Fibroblast of upper back skin (primary cell): ENCODE measurements at places on chromosomes 3 and 15.

GRCh38 chr3:98718730-98719129, 44.4 kb upstream of the ST3GAL6 start:
- DNase-seq, result no peak

- peak; percentile 52 for DNase-seq
Observed at GRCh38 chr3:58659051-58659675, 7.4 kb downstream of the FAM3D start.

DNA sequence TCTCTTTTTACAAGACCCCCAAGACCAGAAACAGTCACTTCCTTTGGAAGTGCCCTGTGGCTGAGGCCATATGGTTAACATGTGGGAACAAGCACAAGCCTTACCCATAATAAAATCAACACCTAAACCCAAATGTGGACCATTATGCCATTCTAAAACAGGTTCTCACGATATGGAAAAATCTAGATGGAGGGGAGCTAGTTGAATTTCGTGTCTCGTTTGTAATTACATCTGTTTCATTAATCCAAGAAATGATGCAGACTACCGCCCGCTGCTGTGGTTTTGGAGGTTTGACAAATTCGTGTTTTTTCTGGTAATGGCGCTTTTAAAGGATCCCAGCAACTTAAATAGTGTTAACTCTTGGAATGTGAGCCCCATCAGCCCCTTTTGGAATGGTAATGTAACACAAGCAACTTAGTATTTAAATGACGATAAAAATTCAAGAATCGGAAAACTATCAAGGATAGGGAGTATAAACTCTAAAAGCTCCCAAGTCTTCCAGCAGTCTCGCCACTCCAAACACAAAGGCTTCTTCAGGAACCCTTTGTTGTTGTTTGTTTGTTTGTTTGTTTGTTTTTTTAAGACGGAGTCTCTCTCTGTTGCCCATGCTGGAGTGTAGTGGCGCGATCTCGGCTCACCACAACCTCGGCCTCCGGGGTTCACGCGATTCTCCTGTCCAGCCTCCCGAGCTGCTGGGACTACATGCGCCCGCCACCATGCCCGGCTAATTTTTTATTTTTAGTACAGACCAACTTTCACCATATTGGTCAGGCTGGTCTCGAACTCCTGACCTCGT, 1.1 kb downstream of the CNBP start:
- peak; percentile 47 for DNase-seq

- no peak for DNase-seq
Observed at GRCh38 chr3:40996382-40996781, 202.9 kb upstream of the CTNNB1 start.

- no peak for DNase-seq
Observed at GRCh38 chr3:151351219-151351618, 21.9 kb upstream of the P2RY13 start.

DNA sequence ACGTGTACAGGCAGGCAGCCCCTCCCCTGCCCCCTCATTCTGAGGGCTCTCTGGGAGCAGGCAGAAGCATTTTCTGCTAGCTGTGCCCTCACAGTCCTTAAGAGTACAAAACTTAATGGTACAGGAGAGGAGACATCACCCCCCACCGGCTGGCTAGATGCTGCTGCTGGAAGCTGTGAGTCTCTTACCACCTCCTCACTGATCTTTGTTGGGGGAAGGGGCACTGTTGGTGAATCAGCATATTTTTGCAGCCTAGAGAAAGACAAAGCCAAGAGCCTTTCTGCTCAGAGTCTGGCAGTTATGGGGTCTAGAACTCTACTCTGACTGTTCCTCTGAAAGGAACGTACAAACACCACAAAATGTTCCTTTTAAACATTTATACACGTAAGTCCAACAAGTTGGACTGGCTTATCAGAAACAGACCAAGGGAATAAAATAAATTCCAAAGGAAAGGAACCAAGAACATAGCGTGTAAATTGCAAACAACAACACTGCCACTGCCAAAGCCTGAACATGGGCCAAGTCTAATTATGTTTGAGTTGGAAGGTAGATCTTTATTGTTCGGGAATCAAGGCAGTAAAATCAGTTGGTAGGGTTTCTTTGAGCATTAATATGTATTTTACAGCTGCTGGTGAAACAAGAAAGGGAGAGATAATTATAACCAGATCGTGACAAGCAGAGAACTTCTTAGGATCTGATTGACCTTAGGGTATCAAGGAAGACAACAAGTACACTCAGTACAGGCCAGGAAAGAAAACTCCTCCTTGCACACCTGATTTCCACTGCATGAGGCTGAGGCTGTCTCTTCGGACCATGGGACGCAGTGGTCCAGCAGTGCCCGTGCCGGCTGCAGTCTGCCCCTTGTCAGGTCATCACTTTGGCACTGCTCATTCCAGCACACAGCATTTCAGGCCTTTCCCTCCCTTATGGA, 27.4 kb downstream of the CLK3 start:
- DNase-seq, result peak; percentile 82

GRCh38 chr3:177106184-177106583, 91.1 kb downstream of the TBL1XR1 start:
- no peak for DNase-seq

DNA sequence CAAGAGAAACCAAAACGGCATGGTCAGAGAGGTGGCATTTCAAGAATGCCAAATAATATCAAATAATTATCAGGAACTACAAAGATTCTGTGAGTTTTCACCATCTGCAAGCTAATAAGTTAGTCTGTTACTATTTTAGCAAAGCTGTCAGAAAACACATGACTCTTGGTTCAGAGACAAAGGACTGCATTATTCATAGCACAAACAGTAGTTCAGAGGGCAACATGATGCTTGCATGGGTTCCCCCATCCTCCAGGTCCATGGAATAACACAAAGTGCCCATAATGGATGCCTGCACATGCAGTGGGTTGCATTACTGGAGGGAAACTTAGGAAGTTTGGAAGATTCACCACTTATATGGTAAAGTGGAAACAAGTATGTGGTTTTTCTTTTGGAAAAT, 228.8 kb upstream of the ALCAM start:
- DNase-seq, result no peak

GRCh38 chr3:104316118-104316517, 1050.6 kb upstream of the ALCAM start:
- peak; percentile 8 for DNase-seq

- peak; percentile 32 for DNase-seq
Observed at GRCh38 chr3:120424976-120425570, 25.7 kb downstream of the FSTL1 start.

- DNase-seq, result no peak
Observed at GRCh38 chr3:42633544-42633943, 20.0 kb upstream of the ZBTB47 start.

DNA sequence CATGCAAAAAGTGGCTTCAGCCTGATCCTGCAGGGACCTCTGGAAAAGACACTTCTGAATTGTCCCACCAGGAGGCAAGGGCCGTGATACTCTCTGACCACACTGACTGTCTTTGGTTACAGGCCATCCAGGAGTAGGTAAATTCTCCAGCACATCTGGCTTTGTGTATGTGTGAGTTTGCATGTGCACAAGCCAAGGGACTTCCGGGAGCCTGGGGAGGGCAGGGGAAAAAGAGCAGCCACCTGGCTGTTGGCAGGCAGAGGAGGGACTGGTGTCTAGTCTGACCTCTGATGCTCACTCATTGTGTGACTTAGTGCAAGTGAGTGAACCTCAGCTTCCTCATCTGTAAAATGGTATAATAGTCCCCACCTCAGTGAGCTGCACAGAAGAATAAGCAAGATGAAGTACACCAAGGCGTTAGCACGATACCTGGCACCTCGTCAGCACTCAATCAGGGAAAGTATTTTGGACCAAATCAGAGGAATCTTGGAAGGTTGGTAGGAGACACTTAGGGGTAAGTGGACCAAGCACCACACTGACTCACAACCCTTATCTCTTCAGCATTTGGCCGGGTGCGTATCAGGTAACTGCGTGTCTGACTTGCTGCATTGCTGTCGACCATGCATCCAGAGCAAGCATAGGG, 19.1 kb downstream of the KLHL6 start:
- no peak for DNase-seq

DNA sequence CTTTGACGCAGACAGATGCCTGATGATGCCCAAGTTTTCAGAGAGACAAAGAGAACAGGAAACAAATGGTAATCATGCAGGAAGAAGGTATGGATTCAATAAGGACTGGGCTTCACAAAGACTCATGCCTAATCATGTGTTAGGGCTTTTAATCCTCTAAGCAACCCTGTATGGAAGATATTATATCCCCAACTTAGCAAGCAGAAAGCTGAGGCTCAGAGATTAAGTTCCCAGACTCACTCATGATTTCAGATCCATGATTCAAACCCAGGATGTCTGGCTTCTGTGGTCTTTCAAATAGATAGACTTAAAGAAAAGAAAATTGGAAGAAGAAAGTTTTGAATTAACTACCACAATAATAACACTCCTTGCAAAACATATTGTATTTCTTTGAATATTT, 4.1 kb upstream of the CLASP2 start:
- DNase-seq, result peak; percentile 38

DNA sequence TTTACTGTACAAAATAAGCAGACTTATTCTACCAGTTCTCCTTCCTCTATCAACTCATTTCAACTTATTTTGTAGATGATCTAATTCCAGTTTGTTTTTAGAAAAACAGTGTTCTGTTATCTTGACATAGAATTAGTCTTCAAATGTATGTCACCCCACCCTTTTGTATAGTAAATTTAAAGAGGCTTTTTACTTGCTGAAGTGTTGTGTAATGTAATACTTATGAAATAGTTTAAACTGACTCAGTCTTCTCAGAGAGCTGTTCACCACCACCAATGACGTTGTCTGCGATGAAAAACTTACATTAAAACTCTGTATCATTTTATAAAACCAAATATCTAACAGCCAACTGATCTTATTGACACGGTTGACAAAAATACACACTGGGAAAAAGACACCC, 82.9 kb downstream of the RAP2B start:
- DNase-seq, result peak; percentile 44

DNA sequence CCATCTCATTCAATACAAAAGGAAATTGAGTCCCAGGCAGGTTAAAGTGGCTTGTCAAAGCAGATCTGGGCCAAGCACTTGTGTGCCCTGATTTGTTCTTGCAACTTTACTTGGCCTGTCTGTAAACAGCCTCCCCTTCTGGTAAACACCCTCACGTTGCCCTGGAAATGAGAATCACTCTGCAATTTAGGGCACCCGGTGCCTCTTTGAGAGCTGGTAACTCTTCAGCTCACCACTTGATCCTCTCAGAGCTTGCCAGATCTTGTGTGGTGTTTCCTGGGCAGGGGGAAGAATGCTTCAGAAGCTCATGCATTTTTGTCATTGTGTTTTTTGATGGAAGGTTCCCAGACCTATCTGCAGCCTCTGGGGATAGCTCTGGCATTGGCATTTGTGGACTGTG, 11.3 kb downstream of the MED12L start:
- DNase-seq, result no peak

GRCh38 chr3:49219132-49219531, 47.7 kb downstream of the KLHDC8B start:
- no peak for DNase-seq

GRCh38 chr3:197017003-197017402, 12.6 kb downstream of the MELTF start:
- DNase-seq, result no peak

DNA sequence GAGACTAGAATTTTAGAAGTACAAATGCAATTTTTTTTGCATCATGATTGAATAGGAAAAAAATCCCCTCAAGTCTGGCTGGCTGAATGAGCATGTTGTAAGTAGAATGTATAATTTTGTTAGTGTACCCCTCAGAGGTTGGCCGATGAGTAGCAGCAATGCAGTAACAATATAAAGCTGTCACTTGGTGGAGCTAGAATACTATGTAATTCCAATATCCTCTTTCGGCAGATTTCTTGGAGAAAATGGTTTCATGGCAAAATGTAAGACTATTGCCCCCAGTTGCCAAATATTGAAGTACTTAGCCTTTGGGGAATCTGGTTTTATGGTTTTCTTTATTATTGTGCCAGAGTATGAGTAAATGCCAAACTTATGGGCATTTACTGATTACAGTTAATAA, 39.8 kb upstream of the SGO1 start:
- DNase-seq, result peak; percentile 60

GRCh38 chr3:187746059-187746441, 782 bp upstream of the BCL6 start:
- DNase-seq, result no peak

DNA sequence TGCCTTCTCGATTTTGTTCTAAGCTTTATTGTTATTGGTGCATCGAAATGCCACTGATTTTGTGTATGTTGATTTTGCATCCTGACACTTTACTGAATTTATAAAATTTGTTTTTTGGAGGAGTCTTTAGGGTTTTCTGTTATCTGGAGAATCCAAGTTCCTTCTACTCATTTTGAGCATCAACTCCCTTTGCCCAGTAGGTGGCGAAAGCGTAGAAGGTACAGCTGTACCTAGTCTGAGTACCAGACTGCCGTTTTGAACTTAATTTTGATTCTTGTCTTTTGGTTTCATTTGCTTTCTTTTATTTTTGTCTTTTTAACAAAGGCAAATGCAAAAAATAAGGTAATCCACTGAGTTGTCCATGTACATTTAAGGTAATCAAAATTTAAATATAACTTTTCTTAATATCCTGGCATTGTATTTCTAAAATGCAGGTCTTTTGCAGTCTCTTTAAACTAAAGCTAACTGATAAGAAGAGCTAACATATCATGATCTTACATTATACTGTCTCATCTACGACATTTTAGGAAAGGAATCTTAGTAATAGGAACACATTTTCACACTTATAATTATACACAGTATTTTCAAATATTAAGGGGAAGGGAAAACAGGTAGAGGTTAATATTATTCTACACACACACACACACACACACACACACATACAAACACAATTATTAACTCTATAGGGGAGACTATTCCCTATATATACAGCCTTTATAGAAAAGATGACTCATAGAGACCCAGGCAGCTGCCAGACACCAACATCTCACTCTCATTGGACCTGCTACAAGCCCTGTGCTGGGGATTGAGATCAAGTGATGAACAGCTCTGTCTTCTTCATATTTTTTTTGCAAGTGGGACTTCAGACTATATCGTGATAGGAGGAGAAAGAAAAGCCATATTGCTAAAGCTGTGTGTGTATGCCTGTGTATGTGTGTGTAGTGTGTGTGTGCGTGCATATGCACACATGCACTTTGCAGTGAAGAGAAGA, 71.8 kb downstream of the SYNPR start:
- DNase-seq, result peak; percentile 72

- no peak for DNase-seq
Observed at GRCh38 chr15:60914360-60914759, 314.7 kb downstream of the RORA start.

DNA sequence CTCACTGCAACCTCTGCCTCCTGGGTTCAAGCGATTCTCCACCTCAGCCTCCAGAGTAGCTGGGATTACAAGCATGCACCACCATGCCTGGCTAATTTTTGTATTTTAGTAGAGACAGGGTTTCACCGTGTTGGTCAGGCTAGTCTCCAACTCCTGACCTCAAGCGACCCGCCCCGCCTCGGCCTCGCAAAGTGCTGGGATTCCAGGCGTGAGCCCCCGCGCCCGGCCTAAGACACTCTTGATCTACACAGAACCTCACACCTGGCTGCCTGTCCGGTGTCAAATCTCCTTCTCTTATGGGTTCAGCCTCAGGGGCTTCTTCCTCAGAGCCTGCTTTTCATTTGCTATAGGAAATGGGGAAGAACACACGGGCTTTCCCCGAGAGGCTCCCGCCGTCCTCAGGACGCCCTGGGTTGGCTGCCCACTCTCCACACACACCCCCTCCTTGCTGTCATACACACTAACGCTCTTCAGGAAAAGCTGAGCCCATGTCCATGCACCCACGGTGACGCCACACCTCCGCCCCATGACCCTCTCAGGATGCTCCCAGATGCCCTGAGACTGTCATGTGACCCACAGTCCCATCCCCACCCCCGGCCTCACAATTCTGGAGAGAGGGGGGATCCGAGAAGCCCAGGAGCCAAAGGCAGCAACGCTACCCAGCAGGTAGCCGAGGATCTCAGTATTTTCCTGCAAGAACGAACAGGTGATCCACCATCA, 10.4 kb downstream of the TMEM44 start:
- DNase-seq, result no peak
